Umbilical cord (tissue), 2 donors: ENCODE measurements at places on chromosomes 5 and 9.
A peak's percentile ranks its signal among the peaks of the same experiment; 100 is the strongest.

GRCh38 chr5:72179816-72180440 is 72.7 kb downstream of the MAP1B start:
- DNase-seq = no peak

DNA sequence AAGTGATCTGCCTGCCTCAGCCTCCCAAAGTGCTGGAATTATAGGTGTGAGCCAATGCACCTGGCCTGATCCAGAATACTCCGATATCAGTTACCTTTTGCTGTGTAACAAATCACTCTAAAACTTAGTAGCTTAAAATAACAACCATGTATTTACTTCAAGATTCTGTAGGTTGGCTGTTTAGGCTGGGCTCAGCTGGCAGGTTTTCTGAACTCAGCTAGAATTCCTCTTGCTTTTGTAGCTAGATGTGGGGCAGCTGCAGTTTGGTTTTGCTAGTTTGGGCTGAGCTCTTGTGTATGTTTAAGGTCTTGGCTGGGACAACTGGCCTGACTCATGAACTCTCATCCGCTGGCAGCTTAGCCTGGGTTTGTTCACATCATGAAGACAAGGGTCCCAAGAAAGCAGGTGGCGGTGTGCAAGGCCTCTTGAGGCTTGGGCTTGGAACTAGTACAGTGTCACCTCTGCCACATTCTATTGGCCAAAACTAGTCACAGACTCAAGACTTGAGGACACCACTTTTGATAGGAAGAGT is 138.3 kb upstream of the SHB start:
- no peak for DNase-seq

DNA sequence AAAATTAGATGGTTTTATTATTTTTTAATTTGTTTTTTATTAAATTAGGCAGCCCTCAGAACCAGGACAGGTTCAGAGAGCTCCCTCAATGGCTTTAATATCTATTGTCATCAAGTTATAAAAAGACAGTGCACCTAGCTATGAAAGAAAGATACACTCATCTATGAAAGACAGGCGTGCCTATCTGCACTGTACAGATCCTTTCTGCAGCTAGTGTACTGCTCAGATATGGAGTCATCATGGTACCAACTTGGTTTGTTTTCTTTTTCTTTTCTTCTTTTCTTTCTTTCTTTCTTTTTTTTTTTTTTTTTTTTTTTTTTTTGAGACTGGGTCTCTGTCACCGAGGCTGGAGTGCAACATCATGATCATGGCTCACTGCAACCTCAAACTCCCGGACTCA is 54.8 kb upstream of the GPBP1 start:
- DNase-seq = no peak

GRCh38 chr5:175035882-175036533 is 311.6 kb downstream of the MSX2 start:
- DNase-seq = no peak

DNA sequence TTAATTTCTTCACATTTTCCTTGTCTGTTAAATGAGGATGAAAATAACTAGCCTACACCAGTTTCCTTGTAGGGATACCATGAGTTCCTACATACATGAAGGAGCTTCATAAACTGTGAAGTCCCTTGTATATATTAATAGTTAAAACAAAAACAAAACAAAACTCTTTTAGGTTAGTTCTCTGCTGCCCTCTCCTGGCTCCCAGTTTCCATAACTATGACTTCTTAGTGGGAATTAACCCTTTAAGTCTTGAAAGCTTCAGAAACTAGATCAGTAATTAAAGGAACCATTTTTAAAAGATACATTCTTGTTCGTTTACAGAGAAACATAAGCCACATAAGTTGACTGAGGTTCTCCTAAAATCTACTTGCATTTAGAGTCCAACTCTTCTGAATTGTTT is 500.0 kb upstream of the C9orf72 start:
- peak; percentile 68 for DNase-seq

GRCh38 chr9:100426189-100426529 is 784 bp upstream of the MSANTD3 start:
- DNase-seq = peak; percentile 56

DNA sequence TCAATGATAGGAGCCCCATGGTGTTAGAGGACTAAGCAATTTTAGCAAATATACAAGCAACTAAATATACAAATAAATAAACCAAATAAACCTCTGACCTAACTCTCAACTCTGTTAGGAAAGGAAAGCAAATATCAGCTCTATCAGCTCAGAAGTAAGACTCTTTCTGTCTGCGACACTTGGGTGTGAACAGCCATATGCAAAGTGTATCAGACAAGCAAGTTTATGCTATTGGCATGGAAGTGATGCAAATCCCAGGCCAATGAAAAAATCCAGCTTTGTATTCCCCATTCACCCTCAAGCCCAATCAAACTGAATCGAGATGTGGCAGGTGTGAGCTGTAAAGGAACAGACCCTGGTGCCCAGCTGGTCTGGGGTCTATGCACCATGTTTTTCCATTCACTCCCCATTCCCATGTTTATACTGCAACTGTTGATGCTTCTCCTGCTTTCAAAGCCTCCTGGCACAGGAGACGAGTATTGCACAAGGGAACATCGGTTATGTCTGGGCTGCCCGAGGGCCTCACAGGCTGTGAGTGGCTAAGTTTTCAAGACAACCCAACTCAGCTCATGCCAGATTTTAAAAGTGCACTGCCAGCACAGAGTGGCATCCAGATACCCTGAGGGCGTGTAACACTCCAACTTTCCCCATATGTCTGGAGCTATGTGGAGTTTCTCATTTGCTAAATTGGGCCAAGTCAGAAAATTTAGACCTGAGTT is 73.1 kb downstream of the FEM1C start:
- peak; percentile 29 for DNase-seq

DNA sequence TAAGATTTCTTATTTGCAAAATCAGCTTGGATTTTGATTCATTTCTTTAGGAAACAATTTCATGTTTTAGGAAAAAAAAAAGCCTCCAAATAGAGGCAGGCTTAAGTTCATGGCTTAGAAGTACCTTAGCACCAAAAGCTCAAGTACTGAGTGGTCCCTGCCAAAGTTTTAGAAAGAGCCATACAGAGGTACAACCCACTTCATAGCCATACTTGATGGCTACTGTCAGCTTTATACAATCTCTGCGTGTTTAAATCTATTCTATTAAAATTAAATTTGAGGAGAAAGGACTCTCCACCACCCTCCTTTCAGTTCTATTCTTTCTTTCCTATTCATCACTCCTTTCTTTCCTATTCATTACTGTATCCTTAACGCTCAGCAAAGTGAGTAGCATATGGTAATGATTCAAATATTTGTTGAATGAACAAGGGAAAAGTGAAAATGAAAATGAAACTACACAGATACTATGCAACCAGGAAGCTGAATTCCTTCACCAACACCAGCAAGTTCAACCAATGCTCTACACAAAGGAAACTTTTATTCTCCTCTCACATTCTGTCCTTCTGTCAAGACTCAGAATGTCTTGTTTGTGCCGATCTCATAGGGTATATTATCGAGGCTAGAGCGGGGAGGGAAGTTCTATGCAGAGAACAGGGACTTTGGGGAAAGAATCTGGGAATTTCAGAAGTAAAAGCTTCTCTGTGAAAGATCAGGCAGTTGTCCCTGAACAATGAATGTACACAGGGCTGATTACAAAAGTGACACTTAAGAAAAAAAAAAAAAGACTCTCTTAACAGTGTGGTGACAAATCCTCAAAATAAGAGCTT is 138.6 kb upstream of the SPEF2 start:
- DNase-seq = peak; percentile 62

- DNase-seq = no peak
Measured at GRCh38 chr9:9231946-9232345, 1380.9 kb downstream of the PTPRD start.

- no peak for DNase-seq
Measured at GRCh38 chr5:79172269-79172668, 60.7 kb downstream of the BHMT start.

GRCh38 chr5:108655750-108656450 is 91.8 kb upstream of the FER start:
- no peak for DNase-seq

DNA sequence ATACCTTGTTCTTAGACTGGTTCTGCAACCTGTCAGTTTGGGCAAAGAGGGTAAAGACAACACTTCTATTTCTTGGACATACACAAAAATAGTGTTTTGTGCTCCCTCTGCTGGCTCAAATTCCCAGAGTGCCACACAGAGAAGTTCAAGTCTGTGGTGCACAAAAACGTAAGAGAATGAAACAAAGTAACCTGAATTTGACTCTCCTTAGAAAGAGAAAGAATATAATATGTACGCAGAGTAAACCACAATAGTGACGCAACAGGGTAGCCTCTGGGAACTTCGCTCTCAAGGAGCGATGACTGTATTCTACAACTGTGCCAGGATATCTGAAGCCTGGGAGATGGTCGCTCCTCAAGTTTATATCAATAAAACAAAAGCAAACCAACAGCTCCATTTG is 18.5 kb downstream of the DDX31 start:
- DNase-seq = peak; percentile 54

GRCh38 chr9:2741441-2742158 is 24.3 kb downstream of the KCNV2 start:
- DNase-seq = no peak

- no peak for DNase-seq
Measured at GRCh38 chr9:4792054-4792571, 631 bp upstream of the RCL1 start.

DNA sequence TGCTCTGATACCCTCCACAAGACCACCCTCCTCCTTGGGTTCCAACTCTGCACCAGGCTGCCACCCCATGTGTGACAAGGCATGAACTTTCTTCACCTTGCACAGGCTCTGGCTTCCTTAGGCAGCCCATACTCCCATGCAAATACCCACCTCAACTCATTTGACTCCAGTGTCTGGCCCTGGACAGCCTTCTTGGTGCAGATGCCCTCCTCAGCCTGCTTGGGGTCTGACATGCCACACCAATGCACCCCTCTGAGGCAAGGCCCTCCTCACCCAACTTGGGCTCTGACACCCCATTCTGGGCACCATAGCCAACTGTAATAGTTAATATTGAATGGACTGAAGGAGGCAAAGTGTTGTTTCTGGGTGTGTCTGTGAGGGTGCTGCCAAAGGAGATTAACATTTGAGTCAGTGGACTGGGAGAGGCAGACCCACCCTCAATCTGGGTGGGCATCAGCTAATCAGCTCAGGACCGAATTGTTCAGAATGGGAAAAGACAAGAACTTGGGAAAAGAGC is 115.0 kb upstream of the EPB41L4A start:
- no peak for DNase-seq

- no peak for DNase-seq
Measured at GRCh38 chr5:125579182-125579581, 832.7 kb upstream of the ZNF608 start.

- no peak for DNase-seq
Measured at GRCh38 chr9:19999491-20000057, 210.7 kb upstream of the SLC24A2 start.

GRCh38 chr5:145244788-145245187 is 590.4 kb downstream of the PRELID2 start:
- DNase-seq = peak; percentile 42

GRCh38 chr9:124513376-124513994 is 6.3 kb upstream of the NR5A1 start:
- peak; percentile 27 for DNase-seq

DNA sequence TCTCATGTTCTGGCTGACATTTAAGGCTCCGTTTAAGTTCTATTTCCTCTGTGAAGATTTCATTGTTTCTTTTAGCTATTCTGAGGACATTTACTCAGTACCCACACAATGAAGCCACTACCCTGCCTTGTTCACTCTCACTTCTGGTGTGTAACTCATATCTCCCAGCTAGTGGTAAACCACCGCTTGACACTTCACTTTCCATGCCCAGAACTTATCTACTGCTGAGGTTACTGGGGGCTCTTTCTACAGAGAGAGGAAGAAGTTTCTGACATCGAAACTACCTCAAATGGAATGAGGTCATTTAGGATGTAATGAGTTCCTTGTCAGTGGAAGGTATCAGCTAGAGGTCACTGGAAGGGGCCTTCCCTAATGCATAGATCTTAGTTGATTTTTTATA is 501.5 kb downstream of the DMAC1 start:
- no peak for DNase-seq

DNA sequence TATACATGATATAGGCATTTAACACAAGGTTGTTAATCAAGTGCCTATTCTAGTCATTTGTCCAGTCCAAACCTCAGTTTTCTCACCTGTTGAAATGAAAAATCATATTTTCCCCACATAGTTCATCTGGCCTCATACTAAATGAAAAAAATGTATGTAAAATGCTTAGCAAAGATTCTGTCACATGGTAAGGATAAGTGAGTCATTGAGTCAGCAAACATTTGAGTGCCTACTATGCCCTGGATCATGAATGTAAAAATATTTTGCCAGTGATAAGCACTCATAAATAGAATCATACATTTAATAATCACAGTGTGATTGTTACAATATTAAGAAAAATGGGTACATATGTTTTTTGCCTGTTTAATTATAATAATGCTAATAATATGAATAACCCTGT is 181.2 kb upstream of the PAPPA start:
- no peak for DNase-seq
